ENCODE measurements at places on chromosomes 6 and 20.

GRCh38 chr20:63830841-63831588 is at the start of gene ZBTB46:
TSS of gene ZBTB46 (minus strand) at chr20:63831264. CDS start at chr20:63790757, 40,507 bp downstream.
- peak; percentile 58 for DNase-seq

DNA sequence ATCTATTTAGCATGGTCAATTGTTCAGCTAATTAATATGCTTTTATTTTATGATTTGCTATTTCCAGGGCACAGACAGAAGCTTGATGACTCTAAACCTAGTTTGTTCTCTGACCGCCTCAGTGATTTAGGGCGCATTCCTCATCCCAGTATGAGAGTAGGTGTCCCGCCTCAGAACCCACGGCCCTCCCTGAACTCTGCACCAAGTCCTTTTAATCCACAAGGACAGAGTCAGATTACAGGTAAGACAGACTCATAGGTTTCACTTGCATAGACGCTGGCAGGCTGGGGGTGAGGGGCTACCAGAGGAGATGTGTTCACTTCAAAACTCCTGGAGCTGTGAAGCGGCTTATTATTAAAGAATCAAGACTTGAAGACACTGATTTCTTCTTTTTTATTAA is 114.1 kb upstream of the SUPT3H start:
- DNase-seq = no peak

DNA sequence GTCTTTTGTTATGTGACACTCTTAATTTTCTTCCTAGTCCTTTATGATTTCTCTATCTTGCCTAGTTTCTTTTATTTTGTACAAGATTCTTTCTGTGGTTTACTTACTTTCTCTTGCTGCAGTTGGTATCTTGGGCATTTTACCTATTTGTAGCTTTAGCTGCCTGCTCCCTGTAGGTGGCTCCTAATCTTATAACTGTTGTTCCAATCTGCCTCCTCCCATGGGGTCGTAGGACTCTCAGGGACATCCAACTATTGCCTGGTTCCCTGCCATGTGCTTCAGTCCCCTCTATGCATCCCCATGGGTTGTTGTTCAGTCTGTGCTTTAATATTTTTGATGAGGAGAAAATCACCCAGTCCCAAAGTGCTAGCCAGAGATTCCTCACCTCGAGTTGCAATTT is 31.4 kb downstream of the RIN2 start:
- no peak for DNase-seq

DNA sequence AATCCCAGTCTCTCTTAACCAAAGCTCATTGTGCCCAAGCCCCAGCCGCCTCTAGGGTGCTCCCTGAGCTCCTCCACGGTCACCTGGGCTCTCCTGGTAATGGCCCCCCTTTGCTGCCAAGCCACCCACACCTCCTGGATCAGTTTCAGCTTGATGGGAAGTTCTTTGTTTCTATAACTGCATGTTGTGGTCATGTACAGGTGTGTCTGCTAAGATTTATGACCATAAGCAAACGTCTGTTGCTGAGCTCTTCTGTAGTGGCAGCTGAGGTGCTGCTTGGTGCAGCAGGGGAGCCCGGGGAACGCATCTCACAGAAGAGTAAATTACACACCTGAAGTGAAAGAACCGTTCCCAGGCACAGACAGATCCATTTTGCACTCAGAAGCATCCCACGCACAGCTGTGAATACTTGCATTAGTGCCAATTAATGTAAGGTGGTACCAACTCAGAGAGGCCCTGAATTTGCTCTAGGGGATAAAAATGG is 194.6 kb upstream of the ARID1B start:
- no peak for DNase-seq

DNA sequence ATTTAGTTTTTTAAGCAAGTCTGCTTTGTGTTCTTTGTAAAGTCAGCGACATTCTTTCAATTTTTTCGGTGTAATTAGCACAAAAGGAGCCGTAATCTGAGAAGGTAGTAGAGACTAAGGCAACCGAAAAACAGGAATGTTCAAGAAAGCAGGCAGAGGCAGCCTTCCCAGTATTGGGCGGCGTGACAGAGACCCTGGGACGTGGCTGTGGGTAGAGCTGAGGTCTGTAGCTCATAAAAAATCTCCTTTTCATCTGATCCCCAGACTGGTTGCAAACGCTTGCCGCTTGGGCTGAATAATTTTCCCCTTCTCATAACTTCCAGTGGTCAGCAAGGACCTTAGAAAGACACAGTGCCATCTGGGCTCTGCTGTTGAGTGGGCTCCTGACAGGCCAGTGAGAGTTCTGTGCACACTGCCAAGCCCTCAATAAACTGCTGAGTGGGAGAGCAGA is 30.8 kb downstream of the GNAS start:
- no peak for DNase-seq

GRCh38 chr6:26170181-26170580 is 83.0 kb downstream of the HFE start:
- DNase-seq = no peak

DNA sequence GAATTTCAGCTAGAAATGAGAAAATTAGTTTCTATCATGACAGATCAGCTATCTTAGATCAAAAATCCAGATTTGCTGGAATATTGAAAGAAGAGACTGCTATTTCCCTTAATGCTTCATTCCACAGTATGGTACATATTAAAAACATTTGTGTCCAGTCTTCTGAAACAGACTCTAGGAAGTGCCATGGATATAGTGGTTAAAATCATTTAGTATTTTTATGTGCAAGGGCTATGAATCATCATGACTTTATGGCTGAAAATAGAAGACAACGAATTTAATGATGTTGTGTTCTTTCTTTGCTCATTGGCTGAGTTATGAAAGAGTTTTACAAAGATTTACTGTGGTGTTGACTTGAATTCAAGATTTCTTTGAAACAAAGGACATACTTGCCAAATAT is 146.6 kb downstream of the ANKRD60 start:
- no peak for DNase-seq

- no peak for DNase-seq
Measured at GRCh38 chr6:135672256-135672655, 174.7 kb upstream of the AHI1 start.

DNA sequence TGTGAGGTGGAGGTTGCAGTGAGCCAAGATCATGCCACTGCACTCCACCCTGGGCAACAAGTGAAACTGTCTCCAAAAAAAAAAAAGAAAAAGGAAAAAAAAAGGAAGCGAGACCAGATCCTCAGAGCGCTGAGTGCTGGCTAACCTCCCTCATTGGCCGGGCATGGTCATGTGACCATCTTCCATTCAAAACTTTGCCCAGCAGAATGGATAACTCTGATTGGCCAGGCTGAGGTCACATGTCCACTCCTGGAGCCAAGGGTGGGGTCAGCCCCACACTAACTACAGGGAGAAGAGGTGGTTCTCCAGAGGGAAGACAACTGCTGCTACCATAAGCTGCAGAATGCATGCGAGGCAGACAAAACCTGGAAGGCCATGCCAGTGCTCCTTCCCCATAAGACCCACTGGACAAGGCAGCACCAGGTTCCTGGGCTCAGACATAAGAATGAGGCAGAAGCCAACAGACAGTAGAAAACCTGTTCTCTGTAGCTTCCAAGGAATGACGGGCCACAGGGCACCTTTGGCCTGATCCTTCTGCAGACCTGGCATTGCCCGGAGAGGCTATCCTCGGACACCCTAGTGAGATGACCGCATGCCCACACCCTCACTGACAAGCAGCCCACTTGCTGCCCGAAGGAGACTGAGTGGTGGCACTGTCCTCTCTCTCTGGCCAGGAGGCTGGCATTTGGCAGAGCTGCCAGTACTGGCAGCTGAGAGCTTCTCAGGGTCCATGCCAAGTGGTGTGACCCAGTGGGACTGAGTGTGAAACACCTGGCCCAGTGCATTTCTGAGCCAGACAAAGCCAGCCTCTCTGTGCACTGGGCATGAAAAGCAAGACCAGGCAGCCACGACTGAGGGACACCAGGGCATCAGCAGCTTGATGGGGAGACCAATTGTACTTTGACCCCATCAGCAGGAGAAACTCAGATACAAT is 311.9 kb upstream of the SULF2 start:
- no peak for DNase-seq

DNA sequence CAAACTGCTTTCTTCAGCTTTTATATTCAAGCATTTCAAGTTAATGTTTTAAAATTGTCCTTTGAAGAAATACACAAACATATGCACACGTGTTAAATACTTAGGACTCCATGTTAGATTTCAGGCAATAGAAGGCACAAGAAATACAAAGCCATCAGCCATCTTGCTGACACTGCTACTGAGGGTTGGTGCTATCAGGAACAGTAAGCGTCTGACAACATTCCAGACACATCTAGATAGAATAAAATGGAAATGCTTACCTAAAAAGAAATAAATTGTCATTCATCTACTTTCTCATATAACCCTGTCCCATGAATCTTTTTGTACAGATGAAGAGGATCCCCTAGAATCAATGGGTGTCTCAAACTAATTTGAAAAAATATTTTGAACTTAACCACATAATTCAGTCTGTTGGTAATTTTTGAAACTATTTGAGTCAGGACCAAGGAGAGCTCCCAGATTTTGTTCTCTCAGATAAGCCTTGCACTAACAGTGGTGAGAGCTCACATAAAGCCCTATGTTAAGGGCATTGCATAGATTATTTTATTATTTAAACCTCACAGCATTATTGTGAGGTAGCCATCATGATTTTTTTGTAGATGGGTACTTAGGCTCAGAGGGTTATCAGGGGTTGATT is 631.1 kb upstream of the POU3F2 start:
- no peak for DNase-seq

GRCh38 chr20:8471465-8471864 is 339.4 kb downstream of the PLCB1 start:
- DNase-seq = no peak

DNA sequence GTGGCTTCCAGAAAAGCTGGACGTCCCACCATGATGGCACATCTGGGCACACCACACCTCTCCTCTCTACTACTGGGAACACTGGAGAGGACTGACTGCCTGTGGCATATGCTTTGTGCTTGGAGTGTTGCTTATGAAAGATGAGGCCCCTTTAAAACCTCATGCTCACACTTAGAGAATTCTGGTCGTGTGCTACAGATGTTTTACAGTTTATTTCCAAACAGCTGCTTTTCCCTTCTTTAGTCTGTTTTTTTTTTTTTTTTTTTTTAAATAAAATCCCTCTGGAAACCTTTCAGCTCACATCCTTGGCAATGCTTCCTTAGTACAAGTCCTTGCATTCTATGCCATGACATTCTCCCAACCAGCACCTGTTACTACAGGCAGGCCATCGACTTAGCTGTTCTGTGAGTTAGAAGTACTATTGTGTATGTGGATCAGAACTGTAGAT is 60.3 kb downstream of the BMP6 start:
- DNase-seq = no peak

- no peak for DNase-seq
Measured at GRCh38 chr20:43507150-43508080, at the start of gene L3MBTL1. TSS of gene L3MBTL1 (plus strand) at chr20:43507697. CDS start at chr20:43513504, 5,807 bp downstream.

DNA sequence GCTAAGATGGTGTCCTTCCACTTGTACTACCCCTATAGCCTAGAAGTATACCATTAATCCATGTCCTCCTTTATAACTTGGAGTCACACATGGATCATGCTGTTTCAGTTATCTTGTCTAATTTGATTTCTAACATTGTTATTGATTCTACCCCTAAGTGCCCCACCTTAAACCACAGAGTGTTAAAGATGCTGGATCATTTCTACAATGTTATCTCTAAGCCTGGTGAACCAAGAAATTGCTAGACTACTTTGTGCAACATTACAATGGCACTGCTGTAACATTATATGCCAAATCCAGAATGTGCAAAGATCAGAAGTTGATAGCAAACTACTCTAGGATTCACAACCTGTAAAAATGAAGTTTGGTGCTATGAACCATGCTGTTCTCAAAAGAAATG is 1.7 kb downstream of the CGA start:
- DNase-seq = no peak

DNA sequence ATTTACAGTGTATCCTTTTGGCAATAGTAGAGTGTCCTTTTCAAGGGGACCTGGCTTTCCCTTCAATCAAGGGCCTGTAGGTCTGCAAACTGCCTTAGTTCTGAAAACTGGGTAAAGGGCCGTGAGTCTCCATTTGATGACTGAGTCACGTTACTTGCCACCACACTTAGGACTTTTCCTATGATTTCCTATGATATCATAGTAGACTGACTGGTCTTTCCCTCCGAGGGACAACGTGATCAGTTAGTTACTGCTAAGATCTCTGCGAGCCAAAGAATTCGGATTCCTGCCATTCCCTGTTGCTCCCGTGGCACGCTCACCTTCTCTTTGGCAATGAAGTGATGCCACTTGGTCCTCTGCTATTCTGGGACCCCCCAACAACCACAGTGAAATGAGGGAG is 8.4 kb downstream of the ZNF831 start:
- DNase-seq = no peak

GRCh38 chr20:32589769-32590168 is 4.6 kb upstream of the NOL4L start:
- DNase-seq = no peak

GRCh38 chr6:45969026-45969425 is 46.6 kb downstream of the CLIC5 start:
- no peak for DNase-seq

DNA sequence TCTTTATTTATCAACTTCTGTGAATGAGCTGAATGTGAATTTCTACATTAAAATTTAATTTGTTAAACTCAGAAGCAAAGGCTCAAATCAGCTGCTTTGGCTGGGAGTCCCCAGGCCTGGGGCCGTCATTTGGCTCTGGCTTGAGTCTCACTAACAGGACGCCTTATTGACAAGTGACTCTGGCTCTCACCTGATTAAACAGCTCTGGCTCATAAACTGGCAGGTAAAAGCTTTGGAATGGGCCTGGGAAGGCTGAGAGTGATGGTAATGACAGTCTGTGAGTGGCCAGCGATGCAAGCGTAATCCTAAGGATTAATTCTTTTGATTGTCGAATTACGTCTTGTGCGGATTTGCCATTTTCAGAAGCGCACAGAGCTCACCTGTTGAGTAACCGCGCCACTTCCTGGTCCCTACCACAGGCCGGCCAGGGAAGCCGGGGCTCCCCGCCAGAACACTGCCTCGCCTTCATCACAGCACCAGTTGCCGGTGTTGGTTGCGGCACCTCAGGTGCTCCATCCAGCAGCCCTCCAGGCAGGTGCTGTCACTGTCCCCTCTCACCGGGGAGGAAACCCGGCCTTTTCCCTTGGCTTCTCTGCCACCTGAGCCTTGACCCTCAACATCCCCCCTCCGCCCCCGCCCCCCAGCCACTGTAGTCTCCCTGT is 110.7 kb downstream of the ZDHHC14 start:
- DNase-seq = no peak

- no peak for DNase-seq
Measured at GRCh38 chr6:5179917-5180316, 80.8 kb downstream of the LYRM4 start.

DNA sequence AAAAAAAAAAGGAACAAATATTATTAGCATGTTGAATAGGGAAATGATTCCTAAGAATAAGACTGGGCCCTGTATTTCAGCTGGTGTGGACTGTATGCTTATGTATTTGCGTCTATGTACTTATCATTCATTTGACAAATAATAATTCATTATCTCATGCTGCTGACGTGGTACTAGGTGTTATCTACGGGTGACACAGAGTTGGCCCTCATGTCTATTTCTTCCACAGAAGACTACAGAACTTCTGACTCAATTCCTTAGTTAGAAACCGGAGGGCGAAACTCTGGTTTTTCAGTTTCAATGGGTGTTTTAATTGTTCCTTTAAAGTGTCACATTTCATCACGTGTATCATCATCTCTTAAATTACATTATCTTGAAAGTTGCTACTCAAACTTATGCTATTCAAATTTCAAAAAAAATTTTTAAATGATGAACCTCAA is 305.9 kb downstream of the CLIC5 start:
- DNase-seq = peak; percentile 74

GRCh38 chr20:43901296-43901695 is 13.4 kb upstream of the TOX2 start:
- no peak for DNase-seq

- no peak for DNase-seq
Measured at GRCh38 chr6:37319156-37319555, 34.6 kb upstream of the RNF8 start.

- DNase-seq = peak; percentile 36
Measured at GRCh38 chr20:46400828-46401477, 5.5 kb downstream of the ELMO2 start.

All from inflammatory macrophage treated with lipopolysaccharide for 1 hour (primary cell).